ENCODE measurements at places on chromosomes 7 and 10.
A peak's percentile ranks its signal among the peaks of the same experiment; 100 is the strongest.

- DNase-seq = no peak
Measured at GRCh38 chr7:44396931-44397545, 71.6 kb upstream of the CAMK2B start.

GRCh38 chr7:38374507-38374906, 101.1 kb upstream of the TARP start:
- DNase-seq = peak; percentile 67

GRCh38 chr10:42476101-42476500, 162.3 kb downstream of the ZNF33B start:
- DNase-seq = no peak

DNA sequence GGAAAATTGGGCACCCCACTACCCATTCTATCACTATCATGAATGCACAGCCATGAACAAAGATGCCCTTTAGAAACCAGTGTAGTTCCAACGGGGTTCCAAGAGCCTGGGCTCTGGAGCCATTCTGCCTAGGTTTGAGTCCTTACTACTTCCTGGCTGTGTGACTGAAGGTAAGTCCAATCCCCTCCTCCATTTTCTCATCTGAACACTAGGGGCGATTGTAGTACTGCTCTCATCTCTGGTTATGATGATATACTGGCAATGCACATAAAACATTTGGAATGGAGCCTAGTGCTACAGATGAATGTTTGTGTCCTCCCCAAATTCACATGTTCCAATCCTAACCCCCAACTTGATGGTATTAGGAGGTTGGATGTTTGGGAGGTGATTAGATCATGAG, 28.1 kb upstream of the CDH23 start:
- DNase-seq = no peak

DNA sequence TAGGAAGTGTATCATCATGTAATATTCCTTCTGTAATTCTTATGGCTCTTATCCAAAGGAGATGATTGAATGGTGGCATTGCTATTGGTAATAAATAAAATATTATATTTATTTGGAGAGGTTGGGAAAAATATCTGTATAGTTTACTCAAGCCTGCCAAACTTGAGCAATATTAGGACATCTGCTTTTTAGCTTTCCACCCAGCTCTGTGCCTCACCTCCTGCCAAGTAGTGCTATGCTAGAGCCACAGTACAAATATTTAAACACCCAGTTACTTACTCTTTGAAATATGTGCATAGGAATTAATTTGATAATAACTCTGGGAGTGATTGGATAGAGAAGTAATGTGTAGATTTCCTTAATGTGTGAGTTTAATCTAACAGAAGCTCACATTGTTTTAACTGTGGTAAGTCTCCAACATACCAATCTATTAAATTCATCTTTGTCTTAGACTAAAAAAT, 129.2 kb downstream of the BBS9 start:
- DNase-seq = no peak

GRCh38 chr10:48672596-48673265, 11.9 kb upstream of the WDFY4 start:
- no peak for DNase-seq

GRCh38 chr7:94043299-94043698, 39.1 kb upstream of the BET1 start:
- no peak for DNase-seq

- DNase-seq = no peak
Measured at GRCh38 chr7:24866004-24866615, 108.8 kb upstream of the GSDME start.

- peak; percentile 86 for DNase-seq
Measured at GRCh38 chr7:140479062-140479738, at the start of gene MKRN1. TSS of gene MKRN1 (minus strand) at chr7:140479505. CDS start at chr7:140479344, 161 bp downstream.

DNA sequence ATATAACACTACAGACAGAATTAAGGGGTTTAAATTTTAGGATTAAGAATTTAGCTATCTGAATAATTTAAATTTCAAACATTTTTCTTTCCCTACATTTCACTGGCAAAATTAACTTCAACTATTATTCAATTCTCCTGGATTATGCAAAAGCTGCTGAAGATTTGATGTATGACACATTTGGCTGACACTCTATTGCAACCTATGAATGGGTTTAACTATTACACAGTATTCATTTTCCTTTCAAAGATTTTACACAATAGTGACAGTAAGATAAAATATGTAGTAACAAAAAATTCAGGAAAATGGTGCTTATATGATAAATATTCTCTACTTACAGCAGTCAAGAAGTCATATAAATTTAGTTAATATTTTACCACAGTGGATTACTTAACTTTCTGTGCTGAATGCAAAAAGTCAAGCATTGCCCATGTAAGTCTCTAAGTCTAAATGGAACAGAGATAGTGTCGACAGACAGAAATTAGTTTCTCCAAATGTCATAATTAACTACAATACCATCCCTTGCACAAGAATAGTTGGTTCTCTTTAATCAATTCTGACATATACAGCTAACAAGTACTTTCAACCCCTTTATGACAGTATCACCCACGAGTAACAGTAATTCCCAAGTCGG, 194.1 kb upstream of the FRMD4A start:
- DNase-seq = no peak

DNA sequence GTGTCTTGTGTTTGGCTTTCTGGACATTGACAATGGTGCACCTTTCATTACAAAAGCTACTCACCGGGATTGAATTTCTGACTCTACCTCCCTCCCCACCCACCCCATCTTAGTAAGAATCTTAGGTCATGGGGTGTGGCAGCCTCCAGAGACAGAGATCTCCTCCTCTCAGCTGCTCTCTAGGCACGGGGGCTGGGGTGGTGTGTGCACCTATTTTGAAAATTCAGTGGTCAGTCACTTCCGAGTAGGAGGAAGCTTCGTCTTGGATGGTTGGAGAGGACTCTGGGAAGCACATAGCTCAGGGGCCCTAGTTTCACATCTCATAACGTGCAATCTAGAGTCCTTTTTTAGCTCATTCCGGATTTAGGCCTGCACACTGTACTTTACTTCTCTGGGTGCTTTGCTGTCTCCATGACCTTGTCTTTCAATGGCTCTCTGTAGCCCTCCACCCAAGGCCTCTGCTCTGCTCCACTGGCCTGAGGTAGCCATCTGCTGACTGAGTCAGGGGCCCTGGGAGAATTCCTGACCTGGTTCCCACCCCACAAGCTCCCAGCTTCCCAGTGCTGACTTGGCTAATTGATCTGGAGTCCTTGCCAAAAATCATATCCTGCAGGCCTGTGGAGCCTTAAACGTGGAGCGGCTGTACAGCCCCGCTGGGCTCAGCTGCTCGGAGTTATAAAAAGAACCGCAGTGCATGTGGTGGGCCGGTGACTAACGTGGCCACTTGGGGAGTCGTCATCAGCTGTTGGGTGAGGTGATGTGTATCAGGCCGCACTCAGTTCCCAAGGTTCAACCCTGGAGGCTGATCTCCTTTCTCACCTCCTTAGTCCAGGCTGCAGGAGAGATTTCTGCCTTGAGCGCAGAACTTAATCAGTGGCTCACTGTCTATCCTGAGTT, 19.3 kb upstream of the ADAMTS14 start:
- no peak for DNase-seq

DNA sequence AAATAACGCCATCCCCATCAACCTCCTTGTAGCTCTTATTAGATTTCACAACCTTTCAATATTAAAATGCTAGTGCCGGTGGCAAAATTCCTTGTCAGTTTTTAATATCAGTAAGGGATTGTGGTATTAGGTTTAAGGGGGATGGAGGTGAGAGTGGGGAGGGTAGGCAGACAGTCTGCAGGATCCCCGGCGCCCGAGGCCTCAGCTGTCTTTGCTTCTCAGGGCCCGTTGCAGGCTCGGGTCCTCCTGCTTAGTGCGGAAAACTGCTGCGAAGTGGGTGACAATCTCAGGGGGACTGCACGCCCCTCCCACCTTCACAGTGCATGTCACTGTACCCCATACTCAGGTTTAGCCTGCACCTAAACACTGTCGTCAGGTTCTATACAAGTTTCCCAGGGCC, 274.3 kb upstream of the PODXL start:
- DNase-seq = no peak

GRCh38 chr10:73209705-73210104, 37.4 kb downstream of the DNAJC9 start:
- no peak for DNase-seq

DNA sequence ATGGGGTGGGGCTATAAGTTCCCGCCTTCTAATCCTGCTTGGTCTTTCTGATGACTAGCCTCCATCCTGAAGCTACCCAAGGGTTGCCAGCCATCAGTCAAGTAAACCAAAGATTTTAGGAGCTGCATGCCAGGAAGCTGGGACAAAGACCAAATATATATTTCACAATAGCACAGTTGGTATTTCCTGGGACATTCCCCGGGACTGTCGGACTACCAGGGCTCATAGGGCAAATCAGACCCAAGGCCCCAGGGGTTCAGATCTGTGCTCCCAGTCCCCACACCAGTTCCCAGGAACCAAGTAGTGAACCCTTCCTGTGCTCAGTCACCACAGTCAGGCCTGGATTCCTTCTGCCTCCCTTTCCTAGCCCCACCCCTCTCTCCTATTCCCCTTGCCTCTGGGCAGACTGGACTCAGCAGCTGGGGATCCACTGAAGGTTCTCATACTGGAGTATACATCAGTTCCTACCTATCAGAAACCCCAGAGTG, 5.7 kb upstream of the CXCL12 start:
- no peak for DNase-seq

DNA sequence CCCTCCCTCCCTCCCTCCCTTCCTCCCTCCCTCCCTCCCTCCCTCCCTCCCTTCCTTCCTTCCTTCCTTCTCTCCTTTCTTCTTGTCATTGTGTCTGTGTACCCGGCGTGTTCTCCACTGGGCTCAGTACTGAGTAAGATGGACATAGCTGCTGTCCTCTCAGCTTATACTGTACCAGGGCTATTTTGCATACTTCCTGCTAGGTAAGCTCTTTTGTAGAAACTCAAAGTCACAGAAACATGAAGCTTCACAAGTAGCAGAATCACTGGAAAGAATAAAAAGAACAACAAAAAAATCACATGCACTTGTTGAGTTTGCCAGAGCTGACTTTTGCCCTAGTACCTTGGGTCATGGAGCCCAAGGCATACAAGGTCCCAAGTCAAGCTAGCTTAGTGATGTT, 125.7 kb downstream of the PLPP4 start:
- no peak for DNase-seq

GRCh38 chr10:61662794-61663259, at the start of gene CABCOCO1:
TSS of gene CABCOCO1 (plus strand) at chr10:61662929. CDS start at chr10:61662973, 44 bp downstream.
- DNase-seq = no peak

GRCh38 chr10:109963439-109963838, 40.1 kb upstream of the XPNPEP1 start:
- no peak for DNase-seq

- DNase-seq = peak; percentile 36
Measured at GRCh38 chr7:140304191-140304799, 94.0 kb downstream of the SLC37A3 start.

DNA sequence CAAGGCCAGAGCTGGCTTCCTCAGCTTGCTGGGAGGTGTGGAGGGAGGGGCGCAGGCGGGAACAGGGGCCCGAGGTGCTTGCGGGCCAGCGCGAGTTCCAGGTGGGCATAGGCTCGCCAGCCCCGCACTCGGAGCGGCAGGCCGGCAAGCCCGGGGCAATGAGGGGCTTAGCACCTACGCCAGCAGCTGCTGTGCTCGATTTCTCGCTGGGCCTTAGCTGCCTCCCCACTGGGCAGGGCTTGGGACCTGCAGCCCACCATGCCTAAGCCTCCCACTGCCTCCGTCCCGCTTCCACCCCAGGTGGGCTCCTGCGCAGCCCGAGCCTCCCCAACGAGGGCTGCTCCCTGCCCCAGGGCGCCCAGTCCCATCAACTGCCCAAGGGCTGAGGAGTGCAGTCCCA, 25.9 kb upstream of the MAT1A start:
- no peak for DNase-seq

GRCh38 chr7:34249192-34249591, 343.9 kb downstream of the BMPER start:
- no peak for DNase-seq

DNA sequence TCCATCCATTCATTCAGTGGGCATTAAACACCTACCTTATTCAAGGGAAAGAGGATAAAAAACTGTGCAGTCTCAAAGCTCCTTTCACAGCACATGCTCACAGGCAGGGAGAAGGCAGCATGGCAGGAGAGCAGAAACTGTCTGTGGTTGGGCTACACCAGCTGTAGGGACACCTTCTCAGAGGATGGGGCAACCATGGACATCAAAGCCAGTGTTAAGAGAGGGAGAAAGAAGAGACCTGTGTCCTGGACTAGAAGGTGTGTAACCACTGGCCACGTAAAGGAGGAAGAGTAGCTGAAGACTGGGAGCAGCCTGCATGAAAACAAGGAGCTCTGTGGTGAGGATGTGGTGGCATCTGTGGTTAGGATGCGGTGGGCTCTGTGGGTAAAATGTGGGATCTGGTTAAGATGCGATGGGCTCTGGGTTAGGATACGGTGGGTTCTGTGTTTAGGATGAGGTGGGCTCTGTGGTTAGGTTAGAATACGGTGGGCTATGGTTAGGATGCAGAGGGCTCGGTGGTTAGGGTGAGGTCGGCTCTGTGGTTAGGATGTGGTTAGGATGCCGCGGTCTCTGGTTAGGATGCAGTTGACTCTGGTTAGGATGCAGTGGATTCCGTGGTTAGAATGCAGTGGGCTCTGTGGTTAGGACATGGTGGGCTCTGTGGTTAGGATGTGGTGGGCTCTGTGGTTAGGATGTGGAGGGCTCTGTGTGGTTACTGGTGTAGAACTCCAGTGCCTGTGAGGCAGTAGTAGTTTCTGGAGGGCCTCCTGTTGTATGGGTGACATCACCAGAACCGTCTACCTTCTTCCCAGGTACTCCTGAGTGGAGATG, 197.6 kb downstream of the WDR37 start:
- no peak for DNase-seq

DNA sequence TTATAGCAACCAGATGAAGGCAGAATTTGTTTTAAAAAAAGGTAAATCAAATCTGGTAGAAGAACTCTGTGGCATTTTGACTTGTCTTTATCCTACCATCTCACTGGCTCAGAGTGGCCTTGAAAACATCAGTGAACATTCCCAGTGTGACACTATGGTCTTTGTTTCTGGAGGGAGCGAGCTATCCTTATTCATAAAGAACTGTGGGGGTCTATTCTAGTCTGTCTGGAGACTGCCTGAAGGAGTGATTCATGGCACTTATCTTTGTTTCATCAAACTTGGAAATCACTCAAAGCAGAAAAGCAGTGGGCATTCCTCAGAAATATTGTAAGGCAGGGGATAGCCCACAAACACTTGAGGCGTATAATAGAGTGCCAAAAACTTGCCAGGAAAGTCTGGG, 719.1 kb downstream of the PCDH15 start:
- no peak for DNase-seq

GRCh38 chr10:59536167-59537014, 173.3 kb downstream of the SLC16A9 start:
- no peak for DNase-seq

DNA sequence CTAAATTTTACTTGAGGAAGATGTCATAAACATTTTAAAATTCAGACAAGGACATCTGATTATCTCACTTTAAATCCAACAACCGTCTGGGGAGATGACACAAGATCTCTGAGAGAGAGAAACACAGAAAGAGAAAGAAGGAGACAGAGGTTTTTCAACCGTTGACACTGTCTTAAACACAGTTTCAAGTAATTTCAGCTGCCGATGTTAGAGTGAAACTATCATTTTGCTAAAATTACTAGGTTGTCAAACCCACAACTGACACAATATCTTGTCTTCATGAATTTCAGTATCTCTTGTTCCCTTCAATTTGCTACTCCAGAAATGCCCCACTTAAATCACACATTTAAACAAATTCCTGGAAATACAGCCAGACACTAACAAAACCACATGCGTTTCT, 174.8 kb downstream of the RAPGEF5 start:
- DNase-seq = no peak
